ENCODE measurements at places on chromosomes 4 and X.

DNA sequence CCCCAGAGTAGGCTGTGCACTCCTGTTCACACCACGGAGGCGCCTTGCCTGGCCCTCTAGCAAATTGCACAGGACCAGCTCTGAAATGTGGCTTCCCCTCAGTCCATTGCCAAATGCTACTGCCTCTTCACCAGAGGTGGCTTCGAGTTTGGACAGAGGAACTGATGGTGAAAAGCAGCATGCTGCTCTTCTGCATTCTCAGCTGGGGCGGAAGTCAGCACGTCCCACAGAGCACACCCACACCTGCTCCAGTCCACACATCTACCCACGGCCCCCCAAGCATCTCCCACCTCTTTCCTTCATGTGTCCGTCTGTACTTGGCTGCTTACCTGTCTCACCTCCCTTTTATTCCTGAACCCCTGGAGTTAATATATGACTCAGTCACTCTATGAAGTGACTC lies 43.5 kb downstream of the LRP2BP start:
- peaks cover 33% of the 10 kb centered on the region for H3K36me3 ChIP-seq
- no peak for DNase-seq
- H3K4me3 ChIP-seq = no peak overlapping the region
- peaks cover 5% of the 10 kb centered on the region for H3K4me1 ChIP-seq
- H3K27me3 ChIP-seq = no peaks in the 10 kb centered on the region

DNA sequence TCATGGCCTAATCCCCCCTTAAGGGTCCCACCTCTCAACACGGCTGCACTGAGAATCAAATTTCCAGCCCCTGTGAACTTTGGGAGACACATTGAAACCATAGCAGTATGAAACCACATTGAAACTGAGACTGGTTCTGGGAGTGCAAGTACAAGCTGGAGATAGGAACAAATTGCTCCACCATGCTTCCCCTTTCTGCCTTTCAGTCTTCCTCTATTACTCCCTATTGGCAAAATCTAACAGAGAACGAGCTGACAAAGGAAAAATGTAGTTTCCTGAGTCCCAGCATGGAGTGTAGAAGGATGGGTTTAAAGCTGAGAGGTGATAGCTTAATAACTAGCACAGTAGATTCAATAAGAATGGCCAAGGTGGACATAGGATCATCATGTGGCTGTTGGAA lies 161.7 kb upstream of the RPL34 start:
- no peak overlapping the region for H3K4me3 ChIP-seq
- DNase-seq = no peak
- peaks cover 21% of the 10 kb centered on the region for H3K4me1 ChIP-seq
- H3K36me3 ChIP-seq = no peaks in the 10 kb centered on the region
- H3K27ac ChIP-seq = no peak overlapping the region

DNA sequence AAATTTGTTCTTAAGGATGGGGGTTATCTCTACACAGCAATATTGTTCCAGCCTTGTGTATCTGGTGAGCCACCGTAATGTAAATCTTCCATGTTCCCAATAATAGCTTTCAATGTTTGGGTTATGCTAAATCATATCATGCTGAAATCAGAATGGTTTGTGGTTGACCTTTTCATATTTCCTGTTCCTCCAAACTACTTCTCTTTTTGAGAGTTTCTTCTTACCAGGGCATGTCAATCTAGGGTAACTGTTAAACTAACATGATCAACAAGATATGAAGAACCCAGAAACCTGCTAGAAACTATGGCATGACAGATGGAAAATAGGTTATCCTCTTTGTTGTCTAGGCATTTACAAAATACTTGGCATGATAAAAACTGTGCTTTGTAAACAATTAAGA lies 22.0 kb downstream of the TNMD start:
- no peaks in the 10 kb centered on the region for H3K27me3 ChIP-seq
- no peak overlapping the region for H3K4me3 ChIP-seq
- peaks cover 5% of the 10 kb centered on the region for H3K4me1 ChIP-seq
- no peak for DNase-seq
- H3K36me3 ChIP-seq = no peaks in the 10 kb centered on the region
- no peak overlapping the region for H3K27ac ChIP-seq

DNA sequence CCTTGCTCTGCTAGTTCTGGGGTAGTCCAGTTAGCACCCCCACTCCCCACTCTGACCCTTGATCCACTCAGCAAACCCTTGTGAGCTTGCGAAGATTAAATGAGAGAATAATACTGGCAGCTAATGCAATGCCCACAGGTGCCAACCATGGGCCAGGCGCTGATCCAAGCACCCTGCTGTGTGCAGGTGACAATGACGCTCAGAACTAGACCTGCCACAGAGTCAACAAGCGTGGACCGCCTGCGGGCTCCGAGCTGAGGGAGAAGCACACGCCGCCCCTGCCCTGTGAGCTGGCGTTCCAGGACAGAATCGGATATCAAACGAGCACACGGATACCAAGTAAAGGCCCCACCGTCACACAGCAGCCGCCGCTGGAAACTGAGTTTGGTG lies 129.2 kb downstream of the FAM53A start:
- H3K4me3 ChIP-seq = no peak overlapping the region
- DNase-seq = no peak
- H3K27ac ChIP-seq = no peak overlapping the region
- peaks cover 3% of the 10 kb centered on the region for H3K4me1 ChIP-seq
- H3K27me3 ChIP-seq = peaks cover 57% of the 10 kb centered on the region

- H3K27ac ChIP-seq = peak overlapping the region; percentile 99
- peak overlapping the region; percentile 82 for H3K4me3 ChIP-seq
- H3K4me1 ChIP-seq = peaks cover 45% of the 10 kb centered on the region
Observed at GRCh38 chr4:10117359-10118047, 904 bp upstream of the WDR1 start.

GRCh38 chrX:118720058-118720707 lies 7.2 kb upstream of the IL13RA1 start:
- no peaks in the 10 kb centered on the region for H3K27me3 ChIP-seq
- no peak overlapping the region for H3K27ac ChIP-seq
- no peak for DNase-seq
- no peak overlapping the region for H3K4me3 ChIP-seq

GRCh38 chrX:25022499-25023325 lies 6.9 kb upstream of the ARX start:
- DNase-seq = no peak
- H3K4me1 ChIP-seq = peaks cover 17% of the 10 kb centered on the region
- H3K4me3 ChIP-seq = no peak overlapping the region
- no peak overlapping the region for H3K27ac ChIP-seq
- H3K27me3 ChIP-seq = peaks cover 96% of the 10 kb centered on the region
- H3K36me3 ChIP-seq = no peaks in the 10 kb centered on the region

DNA sequence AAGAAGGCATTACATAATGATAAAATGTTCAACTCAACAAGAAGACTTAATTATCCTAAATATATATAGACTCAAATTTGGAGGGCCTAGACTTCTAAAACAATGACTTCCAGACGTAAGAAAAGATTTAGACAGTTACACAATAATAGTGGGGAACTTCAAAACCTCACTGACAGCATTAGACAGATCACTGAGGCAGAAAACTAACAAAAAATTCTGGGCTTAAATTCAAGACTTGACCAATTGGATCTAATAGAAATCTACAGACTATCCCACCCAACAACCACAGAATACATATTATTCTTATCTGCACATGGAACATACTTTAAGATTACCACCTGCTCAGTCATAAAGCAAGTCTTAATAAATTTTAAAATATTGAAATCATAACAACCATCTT lies 93.3 kb upstream of the ARSJ start:
- H3K27ac ChIP-seq = no peak overlapping the region
- H3K36me3 ChIP-seq = peaks cover 5% of the 10 kb centered on the region
- no peak for DNase-seq
- H3K4me3 ChIP-seq = no peak overlapping the region

DNA sequence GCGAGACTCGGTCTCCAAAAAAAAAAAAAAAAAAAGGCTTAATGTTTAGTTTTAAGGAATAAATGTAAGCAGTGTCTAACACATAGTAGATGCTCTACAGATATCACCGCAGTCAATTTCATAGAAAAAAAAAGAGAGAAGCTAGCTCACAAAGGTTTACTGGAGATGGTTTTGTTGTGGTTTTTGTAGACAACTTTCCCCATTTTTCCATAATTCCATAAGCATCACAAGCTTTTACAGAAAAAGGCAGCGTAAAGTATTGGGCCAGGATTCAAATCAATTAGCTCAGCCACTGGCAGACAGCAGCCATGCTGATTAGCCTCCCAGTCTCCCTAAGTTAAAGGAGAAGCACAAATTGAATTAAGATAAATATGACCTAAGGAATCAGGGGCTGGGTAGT lies 1.5 kb downstream of the GRSF1 start:
- H3K27me3 ChIP-seq = no peaks in the 10 kb centered on the region
- no peak for DNase-seq
- peaks cover 8% of the 10 kb centered on the region for H3K36me3 ChIP-seq
- peak overlapping the region; percentile 95 for H3K4me3 ChIP-seq

DNA sequence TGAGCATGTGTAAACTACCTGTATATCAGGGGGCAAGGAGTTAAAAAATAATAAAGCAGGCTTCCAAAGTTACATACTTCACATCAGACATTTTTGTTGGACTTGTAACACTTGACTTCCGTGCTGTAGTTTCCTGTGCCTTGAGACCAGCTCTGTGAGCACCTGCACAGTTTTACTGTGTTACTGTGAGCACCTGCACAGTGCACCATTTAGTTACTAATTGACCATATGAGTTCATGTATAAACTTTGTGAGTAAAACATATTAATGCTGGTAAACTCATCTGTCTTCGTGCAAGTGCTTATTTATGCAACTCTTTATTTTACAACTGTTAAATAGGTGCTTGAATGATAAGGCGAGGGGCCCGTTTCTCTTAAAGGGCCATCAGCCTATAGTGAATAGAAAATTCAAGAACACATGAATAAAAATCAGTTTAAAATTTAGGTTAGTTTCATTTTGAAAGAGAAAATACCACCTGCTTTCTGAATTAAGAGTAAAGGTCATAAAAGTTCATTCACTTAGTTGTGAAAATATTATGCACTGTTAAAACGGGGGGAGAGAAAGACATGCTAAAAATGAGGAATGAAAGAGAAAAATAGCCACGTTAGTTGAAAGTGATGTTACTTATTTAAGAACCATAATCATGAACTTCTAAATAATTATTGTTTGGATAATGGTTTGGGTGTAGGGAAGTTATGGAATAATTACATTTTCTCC lies 42.4 kb downstream of the USP9X start:
- no peak overlapping the region for H3K27ac ChIP-seq
- H3K4me1 ChIP-seq = peaks cover 4% of the 10 kb centered on the region
- no peak overlapping the region for H3K4me3 ChIP-seq
- no peak for DNase-seq

DNA sequence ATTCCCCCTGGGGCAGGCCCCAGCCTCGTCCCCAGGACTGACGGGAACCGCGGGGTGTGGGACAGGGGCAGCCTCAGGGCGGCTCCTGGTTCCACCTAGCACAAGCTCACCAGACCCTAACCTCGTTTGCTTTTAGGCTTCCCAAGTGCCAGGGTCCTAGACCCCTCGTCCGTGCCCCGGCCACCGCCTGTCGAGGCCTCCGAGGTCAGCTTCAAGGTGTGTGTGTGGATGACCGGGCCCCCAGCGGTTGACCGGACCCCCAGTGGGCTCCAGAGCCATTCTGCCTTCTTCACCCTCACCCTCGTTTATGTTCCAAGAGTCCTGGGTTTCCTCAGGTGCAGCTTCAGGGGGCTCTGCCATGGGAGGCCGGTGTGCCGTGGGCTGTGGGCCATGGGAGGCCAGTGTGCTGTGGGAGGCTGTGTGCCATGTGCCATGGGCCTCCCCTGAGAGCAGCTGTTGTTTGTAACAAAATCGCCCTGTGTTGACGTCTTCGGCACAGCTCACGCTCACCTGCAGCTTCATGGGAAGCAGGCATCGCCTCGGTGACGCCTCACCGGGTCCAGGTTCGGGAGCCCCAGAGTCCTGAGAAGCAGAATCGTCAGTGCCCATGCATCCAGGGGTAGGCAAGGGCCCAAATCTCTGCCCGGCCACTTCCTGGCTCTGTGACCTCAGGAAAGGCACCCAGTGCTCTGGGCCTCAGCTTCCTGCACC lies 43.0 kb upstream of the HMX1 start:
- peaks cover 6% of the 10 kb centered on the region for H3K4me1 ChIP-seq
- DNase-seq = no peak
- no peak overlapping the region for H3K4me3 ChIP-seq
- peaks cover 42% of the 10 kb centered on the region for H3K27me3 ChIP-seq

GRCh38 chrX:7889680-7890079 lies 37.5 kb downstream of the PNPLA4 start:
- no peak overlapping the region for H3K4me3 ChIP-seq
- DNase-seq = no peak
- H3K4me1 ChIP-seq = no peaks in the 10 kb centered on the region
- no peaks in the 10 kb centered on the region for H3K36me3 ChIP-seq
- no peak overlapping the region for H3K27ac ChIP-seq
- peaks cover 18% of the 10 kb centered on the region for H3K27me3 ChIP-seq

- H3K27me3 ChIP-seq = no peaks in the 10 kb centered on the region
- DNase-seq = no peak
- no peak overlapping the region for H3K4me3 ChIP-seq
- no peaks in the 10 kb centered on the region for H3K36me3 ChIP-seq
- H3K4me1 ChIP-seq = peaks cover 23% of the 10 kb centered on the region
Observed at GRCh38 chrX:97636473-97637140, 752.9 kb downstream of the RPA4 start.

DNA sequence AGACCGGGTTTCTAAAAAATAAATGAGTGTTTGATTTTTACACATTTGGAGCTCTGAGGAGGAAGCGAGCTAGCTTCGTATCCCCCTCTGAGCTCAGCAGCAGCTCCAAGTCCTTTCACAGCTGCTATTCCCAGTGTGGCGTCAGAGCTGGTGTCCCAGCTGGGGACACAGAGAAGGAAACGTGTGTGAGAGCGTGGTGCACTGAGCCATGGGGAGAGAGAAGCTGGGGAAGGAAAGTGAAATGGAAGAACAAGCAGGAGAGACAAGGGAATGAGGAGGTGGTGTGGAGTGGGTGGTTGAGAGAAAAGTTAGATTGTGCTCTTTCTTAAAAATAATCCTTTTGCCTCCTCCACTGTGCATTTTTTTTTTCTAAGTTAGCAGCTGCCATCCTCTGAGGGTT lies 79.5 kb upstream of the SLC4A4 start:
- no peak overlapping the region for H3K27ac ChIP-seq
- no peaks in the 10 kb centered on the region for H3K36me3 ChIP-seq
- H3K4me3 ChIP-seq = no peak overlapping the region
- H3K27me3 ChIP-seq = peaks cover 2% of the 10 kb centered on the region
- no peak for DNase-seq
- H3K4me1 ChIP-seq = peaks cover 39% of the 10 kb centered on the region

DNA sequence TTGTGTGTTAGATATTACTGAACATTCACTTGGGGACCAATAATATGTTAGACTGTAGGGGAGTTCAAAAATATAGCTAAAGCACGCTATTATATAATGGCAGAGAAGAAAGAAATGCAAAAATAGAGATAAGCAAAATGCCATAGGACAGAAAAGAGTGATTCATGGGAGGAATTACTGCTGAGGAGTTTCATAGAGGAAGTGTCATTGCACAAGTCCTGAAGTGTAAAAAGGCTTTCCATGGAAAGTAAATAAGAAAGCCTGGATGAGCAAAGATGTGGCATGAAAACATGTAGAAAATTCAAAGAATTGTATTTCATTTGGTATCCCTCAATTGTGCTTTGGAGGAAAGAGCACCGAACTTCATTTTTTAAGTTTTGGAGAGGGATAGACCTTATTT lies 14.5 kb downstream of the HMGB2 start:
- no peak overlapping the region for H3K4me3 ChIP-seq
- H3K4me1 ChIP-seq = no peaks in the 10 kb centered on the region
- no peaks in the 10 kb centered on the region for H3K27me3 ChIP-seq
- no peak overlapping the region for H3K27ac ChIP-seq
- H3K36me3 ChIP-seq = no peaks in the 10 kb centered on the region
- no peak for DNase-seq

- H3K27ac ChIP-seq = no peak overlapping the region
- H3K27me3 ChIP-seq = peaks cover 4% of the 10 kb centered on the region
- H3K4me3 ChIP-seq = no peak overlapping the region
- no peaks in the 10 kb centered on the region for H3K4me1 ChIP-seq
- no peak for DNase-seq
- H3K36me3 ChIP-seq = no peaks in the 10 kb centered on the region
Observed at GRCh38 chr4:66416425-66416824, 746.1 kb upstream of the EPHA5 start.
